Stimulated activated CD4-positive, alpha-beta T cell treated with anti-CD3 and anti-CD28 coated beads, Interleukin-1b, Interleukin-23, amount 100 ng/mL, for 24 hours (primary cell): ENCODE measurements at places on chromosomes 3 and 15.

DNA sequence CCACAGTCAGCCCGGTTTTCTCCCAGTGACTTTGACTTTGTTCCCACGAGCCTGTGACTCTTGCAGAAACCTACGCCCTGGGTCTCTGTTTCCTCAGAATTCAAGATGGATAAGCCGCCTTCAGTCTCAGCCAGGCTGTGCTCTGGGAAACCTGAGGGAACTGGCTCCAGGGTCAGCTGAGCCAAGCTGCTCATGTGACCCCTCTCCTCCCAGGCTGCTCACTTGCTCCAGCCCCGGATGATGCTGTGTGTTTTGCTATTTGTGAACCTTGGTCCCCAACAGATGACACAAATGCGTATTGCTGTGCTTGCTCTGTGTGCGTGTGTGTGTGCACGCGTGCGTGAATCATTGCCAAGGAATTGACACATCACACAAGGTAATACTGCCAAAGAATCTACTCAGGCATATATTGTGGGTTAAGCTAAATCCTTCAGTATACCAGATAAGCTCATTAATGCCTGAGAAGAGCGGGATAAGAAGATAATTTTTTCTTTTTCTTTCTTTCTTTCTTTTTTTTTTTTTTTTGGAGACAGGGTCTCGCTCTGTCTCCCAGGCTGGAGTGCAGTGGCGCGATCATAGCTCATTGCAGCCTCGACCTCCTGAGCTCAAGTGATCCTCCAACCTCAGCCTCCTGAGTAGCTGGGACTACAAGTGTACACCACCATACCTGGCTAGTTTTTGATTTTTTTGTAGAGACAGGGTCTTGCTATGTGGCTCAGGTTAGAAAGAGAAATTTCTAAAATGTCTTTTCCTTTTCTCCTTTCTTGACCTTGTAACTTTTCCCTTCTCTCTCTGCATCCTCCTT, 29.2 kb upstream of the UMPS start:
- no peak for DNase-seq

DNA sequence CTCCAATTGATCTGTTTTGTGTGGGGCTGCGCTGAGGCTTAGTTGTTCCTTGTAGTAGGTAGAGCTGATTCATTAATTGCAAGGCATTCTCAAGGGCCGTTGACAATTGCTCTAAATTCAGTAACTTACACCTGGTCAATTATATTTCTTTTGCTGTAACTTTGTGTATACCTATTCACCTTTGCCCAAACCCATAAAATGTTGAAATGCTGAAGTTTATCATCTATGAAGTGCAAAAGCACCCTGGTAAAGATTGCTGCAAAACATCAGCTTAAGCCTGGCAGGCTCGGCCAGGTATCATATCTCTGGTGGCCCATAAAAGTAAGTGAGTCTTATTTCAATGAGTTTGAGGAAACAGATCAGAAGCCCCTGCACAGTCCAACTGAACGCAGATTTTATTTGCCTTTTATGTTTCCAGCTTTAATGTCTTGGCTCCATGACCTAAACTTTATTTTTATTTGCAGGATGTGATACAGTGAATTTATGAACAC, 203.6 kb upstream of the SLCO3A1 start:
- DNase-seq, result no peak

DNA sequence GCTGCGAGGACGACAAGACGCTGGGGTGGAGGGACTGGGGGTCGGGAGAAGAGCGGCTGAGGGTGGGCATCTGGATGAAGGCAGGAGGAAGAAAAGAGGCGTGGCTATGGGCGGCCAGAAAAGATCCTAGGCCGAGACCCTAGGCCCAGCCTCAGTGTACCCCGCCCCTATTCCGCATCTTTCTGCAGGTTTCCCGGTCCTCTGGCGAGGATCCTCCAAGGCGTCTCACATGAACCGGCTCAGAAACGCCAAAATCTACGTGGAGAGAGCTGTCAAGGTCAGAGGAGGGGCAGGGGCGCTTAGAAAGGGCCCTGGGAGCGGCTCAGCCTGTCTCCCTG, 340 bp downstream of the TTLL3 start:
- DNase-seq, result no peak

DNA sequence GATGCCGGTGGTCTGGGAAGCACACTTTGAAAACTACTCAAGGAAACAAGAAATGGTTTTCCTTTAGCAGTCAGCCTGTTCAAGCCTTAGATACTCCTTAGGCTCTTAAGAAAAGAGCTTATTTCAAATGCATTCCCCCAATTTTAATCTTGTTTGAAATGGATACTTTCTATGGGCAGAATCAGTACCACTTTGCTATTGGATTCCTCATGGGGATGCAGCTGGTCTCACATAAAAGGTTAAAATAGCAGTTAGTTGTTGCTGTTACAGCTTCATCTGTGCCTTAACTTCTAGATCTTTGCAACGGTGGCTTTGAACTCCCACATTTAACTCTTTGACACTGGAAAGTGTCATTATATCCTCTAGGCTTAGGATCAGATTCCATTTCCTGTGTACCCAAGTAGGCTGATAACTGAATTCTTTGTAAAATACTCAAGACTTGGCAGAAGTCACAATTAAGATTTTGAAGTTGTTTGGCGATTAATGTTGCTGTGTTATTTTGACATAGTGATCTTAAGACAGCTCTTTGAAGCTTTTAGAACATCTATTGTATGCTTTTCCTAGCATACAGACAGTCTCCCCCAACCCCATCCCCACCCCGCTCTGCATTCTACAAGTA, 2.2 kb downstream of the THBS1 start:
- no peak for DNase-seq

DNA sequence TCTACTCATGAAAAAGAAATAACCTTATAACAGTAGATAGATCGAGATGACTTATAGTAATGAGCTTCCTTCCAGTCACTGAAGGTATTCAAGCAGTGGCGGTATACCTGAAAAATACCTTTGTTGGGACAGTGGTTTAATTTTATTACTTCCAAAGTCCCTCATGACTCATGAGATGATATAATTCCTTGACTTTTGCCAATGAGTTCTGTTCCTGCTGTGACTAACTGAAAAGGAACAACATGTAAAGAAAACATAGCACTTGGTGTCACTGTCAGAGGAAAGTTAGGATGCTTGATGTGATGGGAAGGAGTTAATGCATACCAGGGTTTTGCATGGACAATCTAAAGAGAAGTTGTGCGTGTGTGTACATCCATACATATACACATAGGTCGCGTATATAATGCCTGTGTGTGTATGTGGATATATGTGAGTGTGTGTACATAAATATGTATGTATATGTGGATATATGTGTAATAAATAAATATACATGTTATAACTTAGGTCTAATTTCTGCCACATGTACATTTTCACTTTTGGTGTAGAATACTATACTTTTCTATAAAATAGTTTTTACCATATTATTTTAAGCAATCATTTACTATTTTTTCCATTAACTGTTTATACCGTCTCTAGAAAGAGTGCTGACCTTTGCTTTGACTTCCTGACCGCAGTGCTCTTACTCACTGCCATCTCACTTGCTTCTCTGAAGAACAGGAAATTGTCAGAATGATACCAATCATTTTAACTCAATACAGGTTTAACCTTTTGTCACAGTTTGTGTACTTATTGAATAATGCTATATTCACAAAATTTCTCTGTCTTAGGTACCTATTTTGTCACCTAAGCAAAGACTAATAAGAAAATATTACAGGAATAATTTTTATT, 12.6 kb upstream of the PAK2 start:
- DNase-seq, result no peak

DNA sequence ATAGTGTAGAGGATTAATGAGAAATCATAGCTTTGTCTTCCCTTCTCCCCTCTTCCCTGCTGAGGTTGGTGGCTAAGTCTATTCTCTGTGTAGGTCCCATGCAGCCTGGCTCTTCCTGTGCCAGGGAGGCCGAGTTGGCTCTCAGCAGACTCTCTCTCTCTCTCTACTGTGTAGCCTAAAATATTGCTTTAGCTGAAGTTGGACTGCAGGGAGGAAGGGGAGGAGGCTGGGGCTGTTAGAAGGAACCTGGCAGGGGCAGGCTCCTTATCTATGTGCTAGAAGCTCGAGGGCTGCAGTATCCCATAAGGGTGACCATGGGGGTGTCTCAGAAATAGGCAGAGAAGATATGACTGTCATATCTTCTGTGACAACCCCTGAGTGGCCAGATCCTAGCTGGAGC, 160.8 kb downstream of the EPHB1 start:
- DNase-seq, result no peak

- DNase-seq, result no peak
Measured at GRCh38 chr3:47645551-47645950, 66.9 kb upstream of the CSPG5 start.

DNA sequence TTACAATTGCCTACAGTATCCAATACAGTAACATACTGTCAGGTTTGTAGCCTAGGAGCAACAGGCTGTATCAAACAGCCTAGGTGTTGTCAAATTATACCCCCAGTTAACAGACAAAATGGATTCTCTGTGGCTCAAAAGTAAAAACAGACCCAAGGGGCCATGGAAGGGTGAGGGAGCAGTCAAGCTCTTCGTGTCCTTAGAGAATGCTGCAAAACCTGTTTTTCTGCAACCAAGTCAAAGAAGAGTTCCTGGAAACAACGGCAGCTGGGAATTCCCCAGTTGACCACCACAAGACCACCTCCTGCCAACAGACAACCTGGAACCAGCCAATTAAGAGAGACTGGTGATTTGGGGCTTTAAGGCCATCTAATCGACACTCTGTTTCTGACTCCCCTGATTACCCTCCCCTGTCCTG, 11.1 kb upstream of the THUMPD3 start:
- DNase-seq, result no peak

DNA sequence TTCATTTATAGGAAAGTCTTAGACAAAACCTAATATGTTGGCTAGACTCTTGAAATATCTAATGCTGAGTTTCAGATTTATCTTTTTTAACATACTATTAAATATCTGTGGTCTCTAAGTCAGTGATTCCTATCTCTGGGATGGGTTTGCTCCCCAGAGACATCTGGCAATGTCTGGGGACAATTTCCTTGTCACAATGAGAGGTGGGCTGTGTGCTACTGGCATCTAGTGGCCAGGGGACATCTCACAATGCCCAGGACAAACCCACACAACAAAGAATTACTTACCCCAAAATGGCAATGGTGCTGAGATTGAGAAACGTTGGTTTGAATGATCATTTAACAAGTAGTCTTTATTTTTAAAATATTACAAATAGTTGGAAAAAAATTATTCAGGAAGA, 602.1 kb downstream of the MAGI1 start:
- DNase-seq, result no peak
